H7 (cell line): ENCODE measurements at places on chromosomes 1 and 21. TPM values are rescaled to one million over a fixed set of nuclear protein-coding genes. Genes with fewer than 3 reads are reported as not detected.

DNA sequence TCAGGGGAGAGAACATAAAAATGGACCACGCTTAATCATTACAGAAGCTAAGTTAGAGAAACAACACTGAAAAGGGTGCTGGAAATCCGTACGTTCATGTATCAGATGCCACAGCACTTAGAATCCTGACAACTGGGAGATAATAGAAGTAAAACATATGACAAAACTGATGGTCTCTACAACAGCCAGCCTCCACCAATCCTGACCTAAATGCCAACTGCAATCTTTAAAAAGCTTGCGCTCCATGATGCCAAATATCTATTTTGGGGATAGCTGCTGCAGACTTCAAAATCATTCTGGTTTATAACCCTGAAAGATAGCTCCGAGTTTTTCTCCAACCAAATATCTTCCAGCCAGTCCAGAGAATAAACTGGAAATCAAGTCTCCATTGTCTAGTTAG is 178.3 kb downstream of the RERE start:
- DNase-seq: no peak

DNA sequence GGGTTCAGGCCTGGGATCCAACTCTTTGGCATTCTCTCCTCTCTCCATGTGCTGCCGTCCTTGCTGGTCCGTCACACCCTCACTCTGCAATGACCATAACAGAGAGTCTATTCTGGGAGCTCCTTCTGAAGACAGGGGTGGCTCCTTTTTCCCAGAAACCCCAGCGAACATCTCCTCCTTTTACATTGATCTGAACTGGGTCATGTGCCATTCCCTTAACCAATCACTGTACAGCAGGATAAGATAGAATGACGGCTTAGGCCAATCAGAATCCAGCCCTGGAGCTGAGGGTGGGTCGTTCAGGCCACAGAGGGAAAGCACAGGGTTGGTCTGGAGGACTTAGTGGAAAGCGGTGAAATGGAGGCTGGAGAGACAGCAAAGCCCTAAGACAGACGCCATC is 740.1 kb downstream of the MATN1 start:
- no peak for DNase-seq

DNA sequence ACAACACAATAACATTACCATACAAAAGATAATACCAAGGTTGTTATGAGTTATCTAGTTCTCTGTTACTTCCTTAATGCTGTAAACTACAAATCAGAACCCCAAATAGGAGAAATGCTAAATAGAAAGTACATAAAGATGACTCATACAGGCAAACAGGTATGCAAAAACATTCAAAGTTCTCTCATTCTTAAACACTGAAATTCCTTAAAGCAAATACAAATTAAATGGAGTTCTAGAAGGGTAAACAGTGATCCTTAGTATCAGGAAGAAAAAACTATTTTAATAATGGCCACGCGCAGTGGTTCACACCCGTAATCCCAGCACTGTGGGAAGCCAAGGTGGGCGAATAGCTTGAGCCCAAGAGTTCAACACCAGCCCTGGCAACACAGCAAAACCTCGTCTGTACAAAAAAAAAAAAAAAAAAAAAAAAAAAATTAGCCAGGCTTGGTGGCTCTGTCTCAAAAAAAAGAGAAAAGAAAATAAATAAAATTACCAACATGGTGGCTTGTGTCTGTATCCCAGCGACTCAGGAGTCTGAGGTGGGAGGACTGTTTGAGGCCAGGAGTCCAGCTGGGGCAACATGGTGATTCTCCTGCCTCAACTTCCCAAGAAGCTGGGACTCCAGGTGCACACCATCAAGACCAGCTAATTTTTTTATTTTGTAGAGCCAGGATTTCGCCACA is 17.5 kb downstream of the FBXO42 start:
- no peak for DNase-seq

- DNase-seq: no peak
Measured at GRCh38 chr1:55049271-55049913, 10.0 kb downstream of the PCSK9 start.

SLC39A1 gene
- 310 and 377 TPM in 2 replicates for total RNA-seq

CLCA1 gene
- total RNA-seq: not detected in 2 replicates

GRCh38 chr1:174858301-174858700 is 141.4 kb upstream of the CACYBP start:
- no peak for DNase-seq

SLC41A1 gene
- total RNA-seq: 23.3 and 23.5 TPM in 2 replicates
